Breast epithelium (tissue), 4 donors: ENCODE measurements at places on chromosomes 13 and 19.

DNA sequence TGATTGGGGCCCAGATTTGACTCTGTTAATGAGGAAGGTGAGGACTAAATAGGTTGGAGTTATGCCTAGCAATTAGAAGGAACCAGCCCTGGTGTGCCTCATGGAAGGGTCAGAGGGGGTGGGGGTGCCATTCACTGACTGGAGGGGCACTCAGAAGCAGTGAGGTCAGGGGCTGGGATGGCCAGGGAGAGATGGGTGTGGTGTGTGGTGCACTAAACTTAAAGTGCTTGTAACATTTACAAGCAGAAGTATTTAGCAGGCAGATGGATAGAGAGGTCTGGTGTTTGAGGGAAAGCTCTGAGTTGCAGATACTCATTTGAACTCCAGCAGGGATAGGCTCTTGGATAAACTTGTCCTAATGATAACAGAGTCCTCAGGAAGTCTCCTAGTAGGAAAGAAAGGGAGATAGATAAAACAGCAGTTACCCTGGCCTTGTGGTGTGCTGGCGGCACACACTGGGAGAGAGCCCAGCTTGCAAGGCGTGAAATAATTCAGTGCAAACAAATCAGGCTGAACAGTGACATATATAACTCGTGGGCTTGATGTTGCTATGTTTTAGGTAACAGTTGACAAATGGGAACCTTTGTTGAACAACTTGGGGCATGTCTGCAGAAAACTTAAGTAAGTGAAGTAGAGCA is 20.0 kb upstream of the UPF3A start:
- H3K27me3 ChIP-seq = no peaks in the 10 kb centered on the region
- no peak overlapping the region for H3K4me3 ChIP-seq
- peaks cover 9% of the 10 kb centered on the region for H3K36me3 ChIP-seq
- H3K4me1 ChIP-seq = no peaks in the 10 kb centered on the region
- no peak for DNase-seq
- H3K27ac ChIP-seq = no peak overlapping the region

DNA sequence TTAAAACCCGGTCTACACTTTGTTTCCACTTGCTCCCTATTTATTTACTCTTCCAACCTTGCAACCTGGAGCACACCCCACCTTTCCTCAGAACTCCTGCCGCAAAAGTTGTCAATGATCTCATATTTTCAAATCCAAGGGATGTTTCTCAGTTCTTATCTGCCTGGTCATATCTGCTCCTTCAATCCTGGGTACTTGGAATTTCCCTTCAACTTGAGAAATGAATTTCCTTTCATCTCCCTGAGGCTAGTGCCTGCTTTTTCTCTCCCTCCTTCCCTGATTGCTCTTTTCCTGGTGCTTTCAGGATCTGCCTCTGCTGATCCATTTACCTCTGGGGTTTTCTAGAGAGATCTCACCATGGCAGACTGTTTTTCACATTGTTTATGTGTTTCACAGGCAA is 154.8 kb upstream of the IRS2 start:
- no peak overlapping the region for H3K27ac ChIP-seq
- no peaks in the 10 kb centered on the region for H3K4me1 ChIP-seq
- no peaks in the 10 kb centered on the region for H3K27me3 ChIP-seq
- DNase-seq = no peak
- H3K36me3 ChIP-seq = no peaks in the 10 kb centered on the region

- no peak overlapping the region for H3K27ac ChIP-seq
- H3K36me3 ChIP-seq = no peaks in the 10 kb centered on the region
- H3K27me3 ChIP-seq = no peaks in the 10 kb centered on the region
- H3K4me3 ChIP-seq = no peak overlapping the region
- H3K4me1 ChIP-seq = no peaks in the 10 kb centered on the region
- DNase-seq = no peak
Observed at GRCh38 chr19:39104186-39104596, 20.0 kb downstream of the ACP7 start.

- H3K36me3 ChIP-seq = no peaks in the 10 kb centered on the region
- no peaks in the 10 kb centered on the region for H3K4me1 ChIP-seq
- H3K27ac ChIP-seq = no peak overlapping the region
- DNase-seq = no peak
Observed at GRCh38 chr19:50745221-50745620, 22.1 kb downstream of the CLEC11A start.

DNA sequence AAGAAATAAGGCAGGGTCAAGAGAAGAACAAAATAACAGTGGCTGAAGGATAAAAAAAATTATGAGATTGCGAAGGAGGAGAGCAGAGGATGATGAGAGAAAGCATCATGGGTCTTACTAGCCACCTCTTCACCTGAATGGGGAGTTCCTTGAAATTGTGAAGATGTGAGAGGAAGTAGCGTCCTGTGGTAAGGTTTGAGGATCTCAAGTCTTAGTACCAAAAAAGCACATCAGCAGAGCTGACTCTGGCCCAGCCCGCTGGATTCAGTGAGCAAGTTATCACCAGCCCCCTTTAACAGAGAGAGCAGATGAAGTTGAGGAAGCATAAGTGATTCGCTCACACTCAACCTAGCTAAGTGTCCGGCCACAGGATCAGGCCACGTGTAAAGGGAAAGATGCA is 61.8 kb downstream of the RXFP2 start:
- no peak overlapping the region for H3K27ac ChIP-seq
- no peaks in the 10 kb centered on the region for H3K27me3 ChIP-seq

- DNase-seq = no peak
- no peaks in the 10 kb centered on the region for H3K36me3 ChIP-seq
- H3K27ac ChIP-seq = peak overlapping the region; percentile 19
Observed at GRCh38 chr13:108226184-108226583, 8.0 kb downstream of the ABHD13 start.

DNA sequence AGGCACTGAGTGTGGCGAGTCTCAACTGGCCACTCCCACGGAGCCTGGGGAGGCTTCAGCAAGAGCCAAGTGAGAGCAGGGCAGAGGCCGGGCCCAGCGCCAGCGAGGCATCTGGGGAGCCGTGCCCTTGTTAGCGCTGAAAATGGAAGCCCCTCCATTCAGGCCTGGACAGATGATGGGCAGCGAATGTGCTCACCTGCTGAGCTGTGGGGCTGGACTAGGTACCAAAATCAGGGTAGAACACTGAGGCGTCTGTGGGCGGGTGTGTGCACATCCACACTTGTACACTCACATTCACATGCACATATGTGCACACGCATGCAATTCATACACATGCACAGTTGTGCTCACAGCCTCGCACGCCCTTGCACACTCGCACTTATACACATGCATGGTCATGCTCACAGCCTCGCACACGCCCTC is 20.7 kb downstream of the NAXD start:
- no peak overlapping the region for H3K4me3 ChIP-seq
- H3K27ac ChIP-seq = no peak overlapping the region
- peaks cover 21% of the 10 kb centered on the region for H3K36me3 ChIP-seq

- no peak overlapping the region for H3K4me3 ChIP-seq
- no peaks in the 10 kb centered on the region for H3K36me3 ChIP-seq
- DNase-seq = no peak
- peaks cover 7% of the 10 kb centered on the region for H3K4me1 ChIP-seq
- H3K27ac ChIP-seq = no peak overlapping the region
- H3K27me3 ChIP-seq = no peaks in the 10 kb centered on the region
Observed at GRCh38 chr19:49806620-49806959, 6.5 kb downstream of the FUZ start.

DNA sequence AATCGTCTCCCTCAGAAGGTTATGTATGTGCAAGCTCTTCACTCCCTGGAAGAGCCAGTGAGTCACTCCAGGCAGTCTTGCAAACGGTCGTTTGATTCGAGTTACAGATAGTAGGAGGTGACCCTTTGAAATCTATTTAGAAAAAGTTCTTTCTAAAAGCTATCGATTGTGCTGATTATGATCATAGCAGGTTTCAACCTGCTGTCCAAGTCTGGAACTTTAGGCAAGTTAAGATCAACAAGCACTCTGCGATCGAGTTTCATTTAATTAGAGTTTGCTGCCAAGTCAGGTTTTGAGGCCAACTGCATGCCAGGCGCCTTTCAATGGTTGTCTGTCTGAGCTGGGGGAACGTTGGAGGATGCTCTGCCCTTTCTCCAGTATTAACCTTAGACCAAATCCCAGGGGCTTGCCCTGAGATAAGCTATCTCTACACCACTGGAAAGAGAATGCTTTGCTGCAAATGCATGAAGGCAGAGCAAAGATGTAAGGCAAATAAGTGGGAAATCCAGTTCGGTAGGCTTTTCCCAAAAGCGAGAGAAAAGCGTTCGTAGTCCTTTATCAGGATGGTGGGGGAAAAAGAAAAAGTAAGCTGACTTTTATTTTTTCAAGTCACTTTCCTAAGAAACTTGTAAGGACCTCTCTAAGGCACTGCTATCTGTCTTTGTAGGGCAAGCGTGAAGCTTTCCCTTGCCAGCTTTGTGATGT is 287.5 kb downstream of the ATP8A2 start:
- H3K4me3 ChIP-seq = no peak overlapping the region
- no peak for DNase-seq
- no peaks in the 10 kb centered on the region for H3K36me3 ChIP-seq
- H3K4me1 ChIP-seq = no peaks in the 10 kb centered on the region
- no peaks in the 10 kb centered on the region for H3K27me3 ChIP-seq
- no peak overlapping the region for H3K27ac ChIP-seq

DNA sequence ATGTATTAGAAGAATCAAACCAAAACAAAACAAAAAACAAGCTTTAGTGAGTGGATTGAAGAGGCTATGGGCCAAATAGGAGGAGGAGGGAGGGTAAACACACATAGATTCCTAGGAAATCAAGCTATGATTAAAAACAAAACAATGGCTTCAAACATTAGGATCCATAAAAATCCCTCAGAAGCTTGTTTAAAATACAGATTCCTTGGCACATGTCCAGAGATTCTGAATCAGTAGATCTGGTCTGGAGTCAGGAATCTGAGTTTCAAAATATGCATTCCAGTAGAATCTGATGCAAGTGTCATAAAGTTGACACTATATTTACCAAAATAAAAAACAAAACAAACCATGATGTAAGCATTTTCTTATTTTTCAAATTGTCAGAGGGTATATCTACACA is 692.8 kb upstream of the SGCG start:
- no peak overlapping the region for H3K27ac ChIP-seq
- no peaks in the 10 kb centered on the region for H3K36me3 ChIP-seq
- no peak overlapping the region for H3K4me3 ChIP-seq
- no peaks in the 10 kb centered on the region for H3K4me1 ChIP-seq

- no peak for DNase-seq
- H3K4me3 ChIP-seq = no peak overlapping the region
- no peaks in the 10 kb centered on the region for H3K4me1 ChIP-seq
- no peaks in the 10 kb centered on the region for H3K36me3 ChIP-seq
- H3K27ac ChIP-seq = no peak overlapping the region
Observed at GRCh38 chr13:77099415-77099814, 72.5 kb upstream of the FBXL3 start.

GRCh38 chr19:55753401-55753800 is 5.5 kb upstream of the RFPL4A start:
- no peak for DNase-seq
- H3K27ac ChIP-seq = no peak overlapping the region
- H3K27me3 ChIP-seq = no peaks in the 10 kb centered on the region
- no peaks in the 10 kb centered on the region for H3K4me1 ChIP-seq
- H3K4me3 ChIP-seq = no peak overlapping the region
- no peaks in the 10 kb centered on the region for H3K36me3 ChIP-seq

DNA sequence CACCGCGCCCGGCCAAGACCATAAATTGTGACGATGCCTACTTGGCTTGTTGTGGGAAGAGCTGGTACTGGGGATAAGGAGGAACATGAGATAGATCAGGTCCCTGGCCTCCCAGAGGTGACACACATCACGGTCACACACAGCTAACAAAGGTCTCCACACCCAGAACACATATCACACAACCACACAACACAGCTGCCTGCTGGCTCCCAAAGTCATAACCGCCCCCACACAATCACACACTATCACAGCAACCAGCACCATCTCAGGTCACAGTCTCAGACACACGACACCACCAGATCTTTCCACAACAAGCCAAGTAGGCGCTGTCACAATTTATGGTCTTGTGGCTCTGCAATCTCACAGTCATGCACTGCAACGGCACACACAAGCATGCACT is 5.7 kb downstream of the COL5A3 start:
- H3K4me1 ChIP-seq = no peaks in the 10 kb centered on the region
- no peak for DNase-seq
- no peak overlapping the region for H3K27ac ChIP-seq
- H3K27me3 ChIP-seq = no peaks in the 10 kb centered on the region
- H3K36me3 ChIP-seq = no peaks in the 10 kb centered on the region

DNA sequence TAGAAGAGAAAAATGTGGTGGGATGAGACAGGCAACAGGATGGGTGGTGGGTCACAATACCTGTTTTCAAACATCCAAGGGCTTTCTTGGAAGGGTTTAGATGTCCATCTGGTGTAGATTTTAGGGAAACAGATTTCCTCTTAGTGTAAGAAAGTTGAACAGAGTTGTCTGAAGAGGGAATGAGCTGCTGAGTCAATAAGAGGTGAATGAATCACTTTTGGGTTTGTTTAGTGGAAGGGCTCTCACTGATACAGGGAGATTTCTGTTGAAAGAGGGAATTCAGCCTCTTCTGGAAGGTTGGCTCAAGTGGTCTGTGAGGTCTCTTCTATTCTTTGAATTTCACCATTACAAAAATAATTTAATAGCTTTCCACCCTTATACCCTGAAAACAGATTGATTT is 54.6 kb downstream of the LACC1 start:
- DNase-seq = no peak
- H3K36me3 ChIP-seq = no peaks in the 10 kb centered on the region
- H3K4me1 ChIP-seq = no peaks in the 10 kb centered on the region
- no peak overlapping the region for H3K4me3 ChIP-seq

GRCh38 chr13:74476365-74476764 is 342.2 kb upstream of the KLF12 start:
- no peak overlapping the region for H3K4me3 ChIP-seq
- no peaks in the 10 kb centered on the region for H3K4me1 ChIP-seq
- no peak for DNase-seq
- H3K27me3 ChIP-seq = no peaks in the 10 kb centered on the region

DNA sequence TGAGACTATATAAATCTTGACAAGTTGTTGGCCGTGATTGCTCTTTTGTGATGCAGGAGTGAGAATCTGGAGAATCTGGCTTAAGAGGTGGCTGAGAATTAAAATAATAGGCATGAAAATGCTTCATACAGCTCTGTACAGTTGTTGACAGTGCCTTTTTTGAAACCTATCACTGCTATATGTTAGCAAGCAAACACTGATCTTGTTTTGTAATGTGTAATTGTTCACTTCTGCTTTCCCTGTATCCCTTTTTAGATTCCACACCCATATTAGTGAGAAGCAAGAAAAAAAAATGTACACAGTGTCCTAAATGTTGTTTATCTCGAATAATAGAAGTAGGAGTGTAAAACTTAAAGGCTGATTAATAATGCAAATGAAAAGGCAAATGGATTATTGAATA is 31.1 kb downstream of the ITM2B start:
- DNase-seq = no peak
- no peaks in the 10 kb centered on the region for H3K4me1 ChIP-seq
- H3K27ac ChIP-seq = no peak overlapping the region
- H3K36me3 ChIP-seq = peaks cover 3% of the 10 kb centered on the region

DNA sequence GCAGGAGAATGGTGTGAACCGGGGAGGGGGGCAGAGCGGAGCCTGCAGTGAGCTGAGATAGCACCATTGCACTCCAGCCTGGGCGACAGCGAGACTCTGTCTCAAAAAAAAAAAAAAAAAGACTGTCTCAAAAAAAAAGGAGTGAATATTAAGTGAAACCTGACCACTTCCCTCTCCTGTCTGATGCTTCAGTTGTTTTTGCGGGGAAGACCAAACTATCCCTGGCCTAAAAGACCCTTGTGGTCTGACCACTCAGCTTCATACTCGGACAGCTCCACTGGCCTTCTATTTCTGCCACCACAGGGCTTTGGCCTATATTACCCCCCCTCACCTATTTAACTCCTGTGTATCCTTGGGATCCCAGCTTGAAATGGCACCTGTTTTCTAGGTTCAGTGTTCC is 2.3 kb downstream of the CLASRP start:
- H3K27ac ChIP-seq = no peak overlapping the region
- no peaks in the 10 kb centered on the region for H3K27me3 ChIP-seq
- H3K4me1 ChIP-seq = peaks cover 8% of the 10 kb centered on the region
- no peaks in the 10 kb centered on the region for H3K36me3 ChIP-seq
- DNase-seq = no peak
